Stimulated activated CD4-positive, alpha-beta T cell treated with anti-CD3 and anti-CD28 coated beads, Interleukin-15, amount 100 ng/mL, for 1 hour (primary cell): ENCODE measurements at places on chromosomes 7 and 10.

GRCh38 chr7:132177708-132178401 lies 398.4 kb downstream of the PLXNA4 start:
- DNase-seq = no peak

GRCh38 chr10:24010436-24010970 lies 198.4 kb upstream of the KIAA1217 start:
- no peak for DNase-seq

DNA sequence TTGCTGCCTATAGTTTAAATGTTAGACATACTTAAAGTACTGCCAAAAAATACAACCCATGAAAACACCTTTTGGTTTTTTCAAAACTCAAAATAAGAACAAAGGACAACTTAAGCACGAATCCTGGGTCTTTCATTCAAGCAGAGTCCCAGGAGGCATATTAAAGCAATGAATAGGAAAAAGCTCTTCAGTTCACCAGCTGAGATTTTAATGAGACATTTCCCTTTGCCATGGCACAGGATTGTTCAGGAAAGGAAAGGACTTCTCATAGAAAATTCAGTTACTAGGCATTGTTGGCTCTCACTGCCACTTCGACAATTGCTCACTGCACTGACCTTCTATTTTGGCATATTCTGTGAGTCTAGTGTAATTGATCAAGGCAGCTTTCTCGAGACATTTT lies 133.5 kb upstream of the FEZF1 start:
- no peak for DNase-seq

GRCh38 chr7:38506756-38507155 lies 124.4 kb downstream of the AMPH start:
- no peak for DNase-seq

DNA sequence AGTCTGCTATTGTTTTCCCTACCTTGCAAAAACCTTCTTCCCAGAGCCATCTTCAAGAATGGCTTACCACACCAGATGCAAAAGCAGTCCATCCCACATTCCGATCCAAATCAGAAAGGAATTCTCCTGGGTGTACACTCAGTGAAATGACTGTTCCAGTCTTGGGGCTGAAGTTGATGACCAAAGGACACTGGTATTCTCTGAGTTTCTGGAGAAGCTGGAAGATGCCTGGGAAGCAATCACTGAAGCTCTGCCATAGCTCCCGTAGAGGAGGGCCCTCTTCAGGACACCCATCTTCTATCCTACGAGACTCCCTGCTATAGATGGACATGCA lies 155.7 kb downstream of the LCOR start:
- no peak for DNase-seq
